ENCODE measurements at places on chromosomes 5 and 9.

DNA sequence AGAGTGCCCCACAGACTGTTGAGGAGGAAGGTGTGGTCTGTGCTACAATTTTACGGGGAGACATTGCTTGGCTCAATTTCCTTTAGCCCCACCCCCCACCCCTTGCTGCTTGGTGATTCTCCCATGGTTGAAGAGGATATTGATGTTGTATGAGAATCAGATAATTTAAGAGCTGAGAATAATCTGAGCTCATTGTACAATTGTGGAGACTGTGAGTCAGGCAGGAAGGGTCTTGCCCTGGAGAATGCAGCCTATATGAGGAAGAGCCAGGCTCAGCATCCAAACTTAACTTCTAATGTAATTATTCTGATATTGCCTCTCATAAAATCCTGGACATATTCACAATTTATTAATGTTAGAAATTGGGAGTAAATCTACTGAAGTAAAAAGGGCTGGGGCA lies 26.1 kb upstream of the OR2S2 start:
- no peak for DNase-seq

- DNase-seq: no peak
Observed at GRCh38 chr5:147559749-147560148, 49.9 kb upstream of the DPYSL3 start.

DNA sequence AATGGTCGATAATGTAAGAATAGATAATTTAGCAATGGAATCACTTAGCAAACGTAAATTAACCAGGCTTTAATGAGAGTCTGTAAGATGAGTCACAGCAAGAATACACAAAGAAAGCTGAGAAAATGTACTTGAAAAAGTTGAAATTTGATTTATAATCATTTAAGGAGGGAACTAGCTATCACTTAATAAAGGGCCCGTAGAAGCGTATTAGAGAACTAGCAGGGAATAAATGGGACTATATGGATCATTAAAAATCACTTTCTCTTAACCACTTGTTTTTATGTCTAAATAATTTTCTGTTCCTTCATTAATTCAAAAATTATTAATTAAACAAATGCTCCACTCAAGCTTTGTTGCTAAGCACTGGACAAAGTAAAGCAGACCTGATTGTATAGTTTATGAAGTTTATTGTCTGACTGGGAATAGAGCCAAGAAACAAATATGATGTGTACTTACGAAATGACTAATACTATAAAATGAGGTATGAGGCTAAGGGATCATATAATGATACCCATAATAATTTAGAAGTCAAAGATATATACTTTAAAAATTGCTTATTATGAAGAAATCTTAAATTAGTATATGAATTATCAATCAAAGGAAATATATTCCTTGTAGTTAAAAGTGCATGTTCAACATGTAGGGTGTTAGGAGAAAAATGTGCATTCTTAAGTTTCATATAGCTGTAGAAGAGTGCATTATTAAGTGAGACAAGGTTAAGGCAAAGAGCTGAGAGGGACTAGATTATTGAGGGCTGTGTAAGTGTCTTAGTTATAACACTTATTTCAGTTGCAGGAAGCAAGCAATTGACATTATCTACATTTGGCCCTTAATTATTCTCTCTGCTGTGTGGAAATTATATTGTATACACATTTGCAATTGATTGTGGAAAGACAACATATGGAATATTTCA lies 196.8 kb downstream of the PRDM9 start:
- DNase-seq: peak; percentile 11

GRCh38 chr5:103375350-103375749 lies 116.8 kb downstream of the MACIR start:
- DNase-seq: no peak

GRCh38 chr5:97163360-97163764 lies 19.7 kb downstream of the RIOK2 start:
- no peak for DNase-seq

DNA sequence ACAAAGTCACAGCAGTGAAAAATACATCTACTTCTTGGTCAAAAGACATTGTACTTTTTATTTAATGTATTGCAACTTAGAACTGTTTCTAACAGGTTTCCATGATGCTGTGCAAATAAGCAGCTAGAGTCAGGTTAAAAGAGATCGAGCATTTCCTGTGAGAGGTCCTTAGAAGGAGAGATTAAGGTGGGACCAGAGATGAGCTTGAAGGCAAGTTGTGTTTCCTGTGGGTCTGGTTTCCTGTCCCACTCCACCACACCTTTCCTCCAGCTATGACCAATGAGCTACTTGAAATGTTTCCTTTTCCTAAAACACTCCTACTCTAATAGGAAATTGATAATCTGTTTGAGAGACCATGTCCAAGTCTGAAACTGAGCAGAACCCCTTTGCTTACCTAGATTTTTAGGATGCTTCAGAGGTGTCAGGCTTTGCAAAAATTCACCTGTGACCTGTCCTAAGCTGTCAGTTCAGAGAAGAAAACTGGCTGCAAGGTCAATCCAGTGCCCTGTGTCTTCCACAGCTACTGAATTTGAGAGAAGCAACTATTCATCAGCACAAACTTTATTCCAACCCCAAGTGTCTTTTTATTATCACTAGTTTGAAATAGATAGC lies 13.1 kb upstream of the RLN1 start:
- no peak for DNase-seq

DNA sequence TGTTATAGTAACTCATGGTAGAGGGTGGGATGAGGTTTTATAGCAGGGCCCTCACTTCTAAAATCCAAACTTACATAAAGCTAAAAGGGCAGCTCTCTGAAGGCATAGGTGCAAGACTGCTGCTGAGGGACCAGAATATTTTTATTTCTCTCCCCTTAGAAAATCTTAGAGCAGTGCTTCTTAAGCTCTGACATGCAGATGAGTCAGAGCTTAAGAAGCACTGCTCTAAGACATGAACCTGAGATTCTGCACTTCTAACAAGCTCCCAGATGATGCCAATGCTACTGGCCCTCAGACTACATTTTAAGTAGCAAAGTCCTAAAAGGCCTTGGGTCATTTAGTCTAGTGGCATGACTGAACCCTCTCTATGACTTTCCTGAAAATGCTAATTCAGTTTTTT lies 97.6 kb upstream of the SPRY4 start:
- no peak for DNase-seq

DNA sequence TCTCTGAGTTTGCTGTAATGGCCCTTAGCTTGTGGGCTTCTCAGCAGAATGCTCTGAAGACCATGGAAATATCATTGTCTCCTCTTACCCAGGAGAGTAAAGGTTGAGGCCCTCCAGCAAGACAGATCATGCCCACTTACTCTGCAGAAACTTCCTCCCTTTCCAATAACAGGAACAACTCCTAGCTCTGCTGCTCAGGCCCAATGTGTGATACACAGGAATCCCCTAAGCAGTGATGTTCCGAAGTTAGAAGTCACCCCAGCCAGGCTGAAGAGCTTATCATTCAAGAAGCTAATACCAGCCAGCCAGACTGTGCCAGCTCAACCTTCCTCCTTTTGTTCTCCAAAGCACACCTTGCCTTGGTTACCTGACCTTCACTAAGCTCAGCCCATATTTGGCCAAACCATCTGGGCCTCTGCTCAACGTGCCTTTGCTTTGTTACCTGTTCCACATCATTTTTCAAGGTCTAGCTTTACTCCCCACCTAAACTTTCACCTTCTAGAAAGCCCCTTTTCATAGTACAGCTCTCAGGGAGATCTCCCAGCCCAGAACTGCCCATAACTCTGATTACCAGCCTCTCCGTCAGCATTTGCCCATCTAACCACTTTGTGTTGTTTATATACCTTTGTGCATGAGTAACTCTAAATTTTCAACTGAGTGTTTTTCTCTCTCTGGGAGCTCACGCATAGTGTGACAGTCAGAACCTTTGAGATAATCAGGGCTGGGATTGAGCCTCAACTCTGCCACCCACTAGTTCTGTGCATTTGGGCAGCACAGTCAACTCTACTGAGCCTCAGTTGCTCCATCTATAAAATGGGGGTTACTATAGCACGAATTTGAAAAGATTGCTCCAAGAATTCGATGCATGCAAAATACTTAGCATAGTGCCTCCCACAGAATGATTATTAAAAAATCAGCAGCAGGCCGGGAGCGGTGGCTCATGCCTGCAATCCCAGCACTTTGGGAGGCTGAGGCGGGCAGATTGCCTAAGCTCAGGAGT lies 107.6 kb upstream of the CPEB4 start:
- no peak for DNase-seq
